Chondrocyte (in vitro differentiated cells): ENCODE measurements at places on chromosomes 6 and 20.

GRCh38 chr6:150765067-150765764 is 100.3 kb upstream of the MTHFD1L start:
- no peak for DNase-seq

- no peak for DNase-seq
Observed at GRCh38 chr20:4164246-4164645, 148.9 kb upstream of the RNF24 start.

DNA sequence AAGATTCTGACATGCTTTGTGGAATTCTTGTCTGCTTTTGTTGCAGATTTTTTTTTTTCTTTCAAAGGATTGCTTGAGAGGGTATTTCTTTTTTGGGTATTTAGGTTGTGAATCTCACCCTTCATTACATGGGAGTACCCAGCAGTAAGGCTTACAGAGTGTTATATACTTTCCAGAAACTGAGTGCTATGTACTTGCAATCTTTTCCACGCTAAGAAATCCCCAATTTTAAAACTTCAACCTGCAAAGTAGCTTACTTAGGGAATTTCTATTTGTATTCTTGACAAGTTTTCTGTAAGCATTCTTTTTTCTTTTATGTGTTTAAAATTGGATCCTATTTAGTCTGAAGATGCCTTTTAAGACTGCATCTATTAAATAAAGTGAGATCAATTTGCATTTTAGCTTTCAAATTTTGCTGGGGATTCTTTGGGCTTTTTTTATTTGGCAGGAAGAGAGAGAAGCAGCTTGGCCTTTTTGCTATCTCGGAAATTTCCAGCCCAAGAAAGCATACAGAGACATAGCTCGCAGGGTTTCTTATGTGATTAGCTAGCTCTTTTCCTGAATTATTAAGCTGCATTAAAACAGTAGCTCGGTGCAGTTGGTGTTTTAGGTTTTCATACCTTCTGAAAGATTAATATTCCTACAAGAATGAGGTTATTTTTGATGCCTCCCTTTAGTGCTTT is 42.6 kb downstream of the KCNS1 start:
- no peak for DNase-seq

GRCh38 chr6:121503589-121503991 is 68.1 kb downstream of the GJA1 start:
- no peak for DNase-seq
